RKO (cell line): ENCODE measurements at places on chromosomes 3 and 15.
A peak's percentile ranks its signal among the peaks of the same experiment; 100 is the strongest.

DNA sequence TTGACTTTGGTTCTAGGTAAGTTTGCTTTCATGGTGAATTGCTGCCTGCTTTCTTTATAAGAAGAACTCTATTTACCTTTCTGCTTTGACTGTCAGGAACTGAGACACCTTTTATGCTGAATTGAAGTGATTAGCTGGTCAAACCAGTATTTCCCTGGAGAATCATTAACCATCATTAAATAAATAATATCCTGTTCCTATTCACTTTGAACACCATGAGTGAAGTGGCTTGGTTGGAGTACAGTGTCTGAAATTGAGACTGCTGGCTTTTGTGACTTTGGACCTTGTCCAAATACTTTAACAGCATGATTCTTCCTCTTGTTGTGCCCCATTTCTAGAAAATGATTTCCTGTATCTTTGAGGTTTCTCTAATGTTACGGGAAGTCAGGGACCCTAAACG is 5.6 kb upstream of the TMEM62 start:
- DNase-seq, result no peak

- no peak for DNase-seq
These were observed 22.5 kb downstream of the CCR4 start for GRCh38 chr3:32973982-32974381.

GRCh38 chr3:131081224-131081623 is 54.5 kb downstream of the NEK11 start:
- no peak for DNase-seq

GRCh38 chr15:66072616-66073361 is 180.8 kb downstream of the MEGF11 start:
- DNase-seq, result no peak

- no peak for DNase-seq
These were observed 30.6 kb downstream of the NMD3 start for GRCh38 chr3:161251716-161252115.

DNA sequence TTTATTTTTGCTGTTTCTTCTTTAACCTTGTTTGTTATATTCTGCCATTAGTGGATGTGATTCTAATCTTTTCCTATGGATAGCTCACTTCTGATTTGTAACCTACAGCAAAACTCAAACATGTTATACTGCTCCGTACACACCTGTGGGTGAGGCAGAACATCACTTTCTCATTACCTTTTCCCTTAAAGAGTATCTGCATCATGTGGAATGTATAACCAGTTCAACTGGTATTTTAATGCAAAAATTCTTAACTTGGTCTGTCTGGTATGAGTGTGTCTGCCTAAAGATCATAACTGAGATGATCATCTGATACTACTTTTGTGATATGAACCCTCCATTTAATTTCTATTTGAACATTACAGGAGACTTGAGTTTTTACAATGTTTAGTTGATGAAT is 13.0 kb upstream of the UPK1B start:
- DNase-seq, result no peak

DNA sequence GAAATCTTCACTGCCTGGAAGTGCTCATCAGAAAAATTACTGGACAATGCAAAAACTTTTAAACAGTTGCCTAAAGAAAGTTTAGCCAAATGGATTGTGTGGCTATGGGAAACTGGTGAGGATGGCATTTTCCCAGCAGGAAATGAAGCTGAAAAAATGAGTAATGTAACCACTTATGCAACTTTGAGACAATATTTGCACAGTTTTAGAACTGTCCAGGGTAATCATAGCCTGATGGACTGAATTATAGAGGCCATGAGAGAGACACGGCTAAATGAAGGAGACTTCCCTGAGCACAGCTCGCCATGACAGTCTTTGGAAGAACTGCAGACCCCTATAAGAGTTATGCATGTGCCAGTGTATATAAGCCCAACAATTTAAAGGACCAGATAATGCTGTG is 881.5 kb downstream of the VGLL3 start:
- no peak for DNase-seq

GRCh38 chr3:27423463-27423862 is 54.3 kb upstream of the NEK10 start:
- peak; percentile 51 for DNase-seq

GRCh38 chr3:84738086-84738485 is 220.7 kb upstream of the CADM2 start:
- DNase-seq, result no peak

GRCh38 chr3:71831599-71831998 is 46.7 kb upstream of the PROK2 start:
- no peak for DNase-seq

DNA sequence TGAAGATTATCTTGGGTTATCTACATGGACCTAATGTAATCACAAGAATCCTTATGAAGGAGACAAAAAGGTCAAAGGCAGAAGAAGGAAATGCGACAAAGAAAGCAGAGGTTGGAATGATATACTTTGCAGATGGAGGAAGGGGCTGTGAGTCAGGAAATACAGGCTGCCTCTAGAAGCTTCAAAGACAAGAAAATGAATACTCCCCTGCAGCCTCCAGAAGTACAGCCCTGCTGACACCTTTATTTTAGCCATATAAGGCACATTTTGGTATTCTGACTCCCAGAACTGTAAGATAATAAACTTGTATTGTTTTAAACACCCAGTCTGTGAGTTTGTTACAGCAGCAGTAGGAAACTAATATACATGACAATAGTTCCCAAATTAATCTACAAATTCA is 58.6 kb downstream of the SIDT1 start:
- DNase-seq, result no peak

DNA sequence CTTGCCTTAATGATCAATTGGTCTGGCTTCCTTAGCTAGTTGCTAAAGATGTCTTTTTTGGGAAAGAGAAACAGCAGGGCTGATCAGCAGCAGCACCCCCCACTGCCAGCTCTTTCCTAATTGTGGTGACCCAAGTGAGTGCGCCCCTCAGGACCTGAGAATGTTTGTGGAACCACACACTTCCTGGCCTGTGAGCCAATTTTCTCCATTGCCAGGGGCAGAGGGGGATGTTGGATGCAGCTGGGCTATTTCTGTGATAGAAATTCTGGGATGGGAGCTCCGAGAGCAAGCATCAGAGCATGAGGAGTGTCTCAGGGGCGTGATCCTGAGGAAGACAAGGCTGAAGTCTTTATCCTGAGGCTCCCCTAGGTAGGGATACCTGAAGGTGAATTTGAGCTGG is 66.6 kb downstream of the CLDN11 start:
- DNase-seq, result no peak

DNA sequence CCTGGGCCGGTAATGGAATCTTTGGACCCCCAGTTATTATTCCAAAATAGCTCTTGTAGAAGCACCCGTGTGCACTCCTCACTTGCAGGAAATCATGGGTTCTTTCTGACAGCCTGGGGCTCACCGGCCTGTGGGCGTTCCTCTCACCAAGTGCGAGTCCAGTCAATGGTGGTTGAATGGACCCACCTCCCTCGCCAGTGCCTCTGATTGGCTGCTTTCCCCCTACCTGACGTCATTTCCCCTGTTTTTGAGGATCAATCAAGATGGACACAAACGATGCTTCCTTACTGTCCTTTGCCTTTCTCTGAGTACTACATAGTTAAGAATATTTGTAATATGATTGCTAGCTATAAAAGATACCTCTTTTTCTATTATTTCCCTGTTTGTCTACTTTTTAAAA is 18.1 kb downstream of the MOBP start:
- DNase-seq, result no peak

GRCh38 chr3:28173836-28174235 is 67.6 kb upstream of the CMC1 start:
- no peak for DNase-seq

- DNase-seq, result no peak
These were observed 3.8 kb upstream of the LARP6 start for GRCh38 chr15:70857562-70858285.

GRCh38 chr15:45200799-45201556 is 13.2 kb upstream of the SHF start:
- peak; percentile 80 for DNase-seq

DNA sequence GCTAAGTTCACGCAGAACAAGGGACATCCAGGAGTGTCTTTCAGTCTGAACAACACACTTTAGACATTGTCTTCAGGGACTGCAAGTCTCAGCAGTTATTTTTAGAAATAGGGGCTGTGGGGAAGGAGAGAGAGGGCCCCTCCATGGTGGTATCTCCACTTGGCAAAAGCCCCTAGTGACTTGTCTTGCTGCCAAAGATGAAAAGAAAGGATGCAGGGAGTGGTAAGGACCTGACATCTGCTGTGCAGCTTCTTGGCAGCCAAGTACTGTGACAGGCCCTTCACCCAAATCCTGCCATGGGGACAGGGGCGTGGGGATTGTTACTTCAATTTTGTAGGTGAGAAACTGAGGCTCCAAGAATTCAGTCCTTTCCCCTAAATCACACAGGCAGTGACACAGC is 21.0 kb upstream of the SEMA6D start:
- no peak for DNase-seq

DNA sequence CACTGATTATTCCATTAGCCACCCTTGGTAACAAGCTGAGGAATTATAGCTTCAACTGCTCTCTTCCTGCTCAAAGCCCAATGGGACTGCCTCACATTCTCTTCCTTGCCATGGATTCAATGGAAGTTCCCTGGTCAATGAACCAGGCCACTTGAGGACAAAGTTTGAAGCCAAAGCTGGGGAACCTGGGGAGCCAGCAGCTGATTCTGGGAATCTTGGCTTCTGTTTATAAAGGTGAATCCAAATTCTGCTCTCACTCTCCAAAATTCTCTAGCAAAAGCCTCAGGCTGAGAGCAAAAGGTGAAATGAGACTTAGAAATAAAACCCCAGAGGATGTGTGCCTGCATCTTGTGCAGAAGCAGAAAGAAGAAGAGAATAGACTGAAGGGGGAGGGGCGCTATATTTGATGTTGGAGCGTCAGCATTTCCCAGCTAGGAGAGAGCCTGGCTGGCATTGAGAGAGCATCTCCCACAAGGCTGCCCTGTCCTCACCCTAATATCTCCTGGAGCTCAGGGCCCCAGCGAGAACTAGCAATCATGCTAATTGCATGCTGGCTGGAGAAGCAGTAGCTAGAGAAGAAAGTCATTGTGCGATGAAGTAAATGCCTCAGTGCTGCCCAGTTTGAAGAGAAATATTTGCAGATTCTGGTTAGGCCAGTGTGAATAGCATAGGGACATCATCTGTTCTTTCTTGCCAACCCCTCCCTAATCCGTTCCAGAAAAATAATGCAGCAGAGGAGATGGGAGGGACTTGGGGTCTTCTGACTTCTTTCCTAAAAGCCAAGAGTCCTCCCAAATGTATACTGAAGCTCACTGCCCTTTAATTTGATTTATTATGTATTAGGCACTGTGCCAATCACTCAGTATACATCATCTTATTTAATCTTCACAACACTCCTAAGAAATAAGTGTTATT is 34.9 kb upstream of the GAP43 start:
- DNase-seq, result no peak

GRCh38 chr3:99470841-99471240 is 167.6 kb upstream of the COL8A1 start:
- no peak for DNase-seq
